ENCODE measurements at places on chromosomes 7 and 10.

- peak; percentile 59 for DNase-seq
Observed at GRCh38 chr10:7258948-7259523, 151.8 kb downstream of the SFMBT2 start.

DNA sequence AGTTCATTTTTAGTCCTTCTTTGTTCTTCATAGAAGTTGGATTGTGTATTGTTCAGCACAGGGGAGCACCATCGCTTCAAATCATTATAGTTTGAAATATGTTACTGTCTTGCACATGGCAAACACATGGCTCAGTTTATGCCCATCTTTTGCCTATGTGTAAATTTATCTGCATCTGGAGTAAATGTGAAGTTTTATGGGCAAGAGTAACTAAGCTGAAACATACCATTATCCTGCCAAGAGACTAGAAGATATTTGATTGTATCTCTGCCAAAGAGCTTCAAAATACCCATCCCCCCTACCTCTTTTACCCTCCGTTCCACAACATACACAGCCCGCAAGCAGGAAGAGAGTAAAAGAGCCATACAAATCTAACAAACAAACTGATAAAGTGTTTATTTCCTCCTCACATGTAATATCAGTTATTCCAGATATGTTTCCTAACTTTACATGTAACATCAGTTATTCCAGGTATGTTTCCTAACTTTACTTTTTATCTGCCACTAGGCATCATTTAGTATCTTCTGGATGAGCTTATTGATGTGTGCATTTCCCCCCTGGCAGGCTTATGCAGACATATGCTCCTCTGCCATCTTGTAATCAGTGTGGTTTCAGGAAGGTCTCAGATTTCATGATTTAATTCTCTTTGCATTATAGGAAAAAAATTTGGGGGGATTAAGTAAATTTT is 127.7 kb downstream of the SRI start:
- no peak for DNase-seq

- DNase-seq: no peak
Observed at GRCh38 chr10:110330675-110331074, 26.0 kb upstream of the SMNDC1 start.

DNA sequence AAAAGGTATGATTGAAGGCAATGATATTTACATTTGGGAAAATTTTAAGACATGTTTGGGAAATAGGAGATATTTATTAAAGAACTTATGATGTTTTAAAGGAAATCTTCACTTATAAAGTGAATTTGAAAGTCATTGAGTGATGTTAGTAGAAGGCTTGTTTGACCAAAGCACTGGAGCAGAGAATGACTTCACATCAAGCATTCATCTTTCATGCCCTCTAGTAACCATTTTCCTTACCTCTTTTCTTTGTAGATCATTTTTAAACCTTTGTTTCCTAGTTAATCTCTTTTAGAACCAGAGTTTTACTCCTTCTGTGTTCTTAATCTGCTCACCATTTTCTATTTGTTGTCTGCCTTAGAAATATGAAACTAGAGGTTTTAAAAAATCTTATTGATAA is 111.3 kb upstream of the FOXP2 start:
- no peak for DNase-seq

- DNase-seq: no peak
Observed at GRCh38 chr10:86657011-86657395, 2.7 kb downstream of the OPN4 start.

DNA sequence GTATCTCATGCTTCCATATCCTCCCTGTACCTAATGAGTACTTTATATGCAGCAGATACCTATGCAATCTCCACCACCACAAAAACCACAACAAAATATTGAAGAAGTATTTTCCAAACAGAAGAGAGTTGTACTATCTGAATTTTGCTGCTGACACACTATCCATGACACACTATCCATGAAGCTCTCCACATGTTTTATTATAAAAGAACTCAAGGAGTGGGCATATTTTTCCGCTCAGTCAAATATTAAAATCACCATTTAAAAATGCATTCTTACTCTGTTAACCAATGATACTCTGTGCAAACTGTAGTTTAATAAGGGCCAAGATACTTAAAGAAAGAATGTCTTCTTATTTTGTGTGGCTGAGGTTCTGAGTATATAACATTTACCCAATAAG is 2.8 kb downstream of the BET1 start:
- no peak for DNase-seq

GRCh38 chr10:132375795-132376297 is 21.2 kb upstream of the PWWP2B start:
- no peak for DNase-seq

DNA sequence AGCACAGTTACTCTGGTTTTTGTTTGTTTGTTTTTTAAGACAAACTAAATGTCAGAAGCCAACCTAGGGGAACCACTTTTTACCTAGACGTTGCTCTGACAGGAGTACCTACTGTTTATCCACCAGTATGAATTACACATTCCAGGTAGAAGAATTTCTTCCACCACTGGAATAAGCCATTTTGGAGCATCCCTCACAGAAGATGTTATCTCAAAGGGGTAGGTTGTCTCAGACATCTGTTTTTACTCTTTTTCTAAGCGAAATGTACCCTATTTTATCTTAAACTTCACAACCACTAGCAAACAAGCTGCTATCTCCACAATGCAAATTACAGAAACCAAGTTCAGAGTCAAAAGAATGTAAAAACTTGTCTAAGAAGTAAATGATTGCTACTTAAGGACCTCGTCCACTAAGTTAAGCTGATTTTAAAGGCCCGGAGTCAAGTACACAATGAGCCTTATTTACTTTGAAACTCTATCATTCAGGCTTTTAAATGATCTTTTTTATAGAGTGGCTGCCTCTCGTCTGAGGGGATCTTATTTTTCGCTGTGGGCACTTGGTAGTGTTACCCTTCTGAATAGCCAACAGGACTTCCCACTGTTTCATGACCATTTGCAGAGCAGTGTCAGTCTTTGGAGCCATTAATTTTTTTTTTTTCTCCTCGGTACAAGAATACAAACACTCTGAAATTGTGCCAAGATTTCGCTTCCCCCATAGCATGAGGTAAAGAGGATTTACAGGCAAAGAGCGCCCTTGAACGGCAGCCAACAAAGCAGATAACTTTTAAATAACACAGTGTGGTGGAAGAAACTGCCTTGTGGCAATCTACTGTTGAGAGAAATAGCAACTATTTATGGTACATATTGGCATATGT is 15.7 kb upstream of the ARMC3 start:
- no peak for DNase-seq

DNA sequence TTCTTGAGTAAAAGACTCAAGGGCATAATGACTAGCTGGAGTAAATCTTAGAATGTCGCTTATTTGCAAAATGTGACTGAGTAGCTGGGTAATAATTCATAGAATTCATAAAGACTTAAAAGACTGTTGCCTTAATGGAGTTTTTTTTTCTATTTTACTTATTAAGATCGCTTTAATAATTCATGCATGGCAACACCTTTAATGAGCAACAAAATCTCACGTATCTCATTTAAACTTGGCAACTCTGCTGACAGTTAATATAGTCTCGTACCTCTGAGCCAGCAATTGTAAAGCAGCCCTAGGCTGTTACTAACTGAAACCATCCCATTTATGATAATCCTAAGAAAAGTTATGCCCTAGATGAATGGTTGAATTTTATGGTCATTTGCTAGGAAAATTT is 87.8 kb upstream of the SLC26A5 start:
- DNase-seq: no peak

- DNase-seq: no peak
Observed at GRCh38 chr7:95725205-95725604, 47.1 kb upstream of the DYNC1I1 start.

DNA sequence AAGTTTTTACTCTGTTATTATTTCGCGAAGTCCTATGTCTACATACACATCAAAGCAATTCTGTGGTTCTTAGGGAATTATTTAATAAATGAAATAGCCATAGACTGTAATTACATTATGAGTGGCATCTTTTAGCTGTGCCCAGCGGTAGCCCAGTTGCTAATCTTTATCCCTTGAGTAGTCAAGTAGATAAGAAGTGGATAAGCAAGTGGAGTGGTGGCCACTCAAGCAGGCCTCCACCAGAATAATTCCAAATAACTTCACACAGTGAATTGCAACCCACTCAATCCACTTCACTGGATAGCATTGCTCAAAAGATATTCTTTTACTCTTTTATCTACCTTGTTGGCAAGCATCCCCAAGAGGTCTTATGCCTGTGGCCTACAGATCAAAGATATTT is 349.7 kb downstream of the AUTS2 start:
- DNase-seq: no peak

DNA sequence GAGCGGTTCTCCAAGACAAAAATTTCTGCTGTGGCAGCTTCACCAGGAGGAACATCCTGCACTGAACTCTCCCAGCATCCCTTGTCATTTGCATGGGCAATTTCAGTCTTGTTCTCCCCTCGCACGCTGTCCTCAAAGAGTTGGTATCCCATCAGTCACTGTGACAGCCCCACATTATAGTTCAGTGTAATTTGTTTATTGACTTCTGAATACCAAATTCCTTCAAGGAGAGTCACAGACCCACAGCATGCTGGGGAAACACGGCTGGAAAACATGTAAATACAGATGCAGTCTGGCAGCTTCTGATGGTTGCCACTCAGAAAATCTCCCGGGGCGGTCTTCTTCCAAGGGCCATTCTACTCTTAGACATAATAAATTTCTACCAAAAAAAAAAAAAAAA is 151.0 kb upstream of the NEBL start:
- no peak for DNase-seq

- DNase-seq: no peak
Observed at GRCh38 chr7:55260676-55261385, 104.3 kb upstream of the LANCL2 start.

DNA sequence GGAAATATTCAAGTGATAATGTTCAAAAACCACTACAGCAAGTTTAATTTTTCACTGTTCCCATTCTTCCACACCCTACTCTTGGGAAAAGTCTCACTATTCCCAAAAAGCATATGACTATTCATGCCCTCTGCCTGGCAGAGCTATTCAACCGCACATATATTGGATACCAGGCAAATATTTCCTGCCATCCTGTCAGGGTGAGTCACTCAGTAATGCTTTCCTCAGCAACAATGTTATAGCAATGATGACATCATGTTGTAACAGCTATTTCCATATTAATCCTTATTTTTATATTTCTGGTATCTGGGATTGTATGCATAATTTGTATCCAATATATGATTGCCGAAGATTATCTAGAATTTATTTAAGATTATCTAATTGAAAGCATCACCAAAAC is 114.0 kb upstream of the PLXDC2 start:
- DNase-seq: no peak

DNA sequence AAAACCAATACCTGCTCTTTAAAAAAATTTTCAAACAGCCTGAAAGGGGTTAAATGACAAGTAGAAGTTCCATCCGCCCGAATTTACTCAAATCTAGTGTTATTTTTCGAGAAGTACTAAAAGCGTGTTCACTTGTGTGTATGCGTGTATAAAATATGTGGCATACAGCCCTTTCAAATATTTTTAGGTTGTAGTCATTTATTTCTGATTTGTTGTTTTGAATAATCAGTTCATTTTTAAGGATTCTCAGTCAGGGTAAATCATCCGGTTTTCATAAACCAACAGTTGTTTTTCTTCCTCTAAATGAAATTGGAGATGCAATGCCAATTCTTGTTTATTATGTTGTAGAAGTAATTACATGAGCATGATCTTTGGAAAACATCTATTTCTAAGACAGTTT is 6.9 kb upstream of the SUN1 start:
- DNase-seq: no peak

DNA sequence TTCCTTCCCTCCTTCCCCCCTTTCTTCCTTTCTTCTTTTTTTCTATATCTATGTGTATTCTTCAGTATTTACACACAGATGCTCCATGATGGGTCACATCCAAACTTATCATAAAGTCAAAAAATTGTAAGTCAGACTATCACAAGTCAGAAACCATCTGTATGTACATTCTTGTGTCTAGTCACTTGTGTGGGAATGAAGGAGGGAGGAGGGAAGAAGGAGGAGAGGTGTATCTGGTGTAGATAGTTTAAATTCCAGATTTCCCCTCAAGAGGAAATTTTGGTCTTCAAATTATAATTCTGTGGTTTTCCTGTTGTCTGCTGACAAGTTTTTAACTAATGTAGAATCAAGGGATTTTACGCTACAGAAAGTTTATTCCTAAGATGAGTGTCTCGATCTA is 287.2 kb downstream of the ETV1 start:
- no peak for DNase-seq

- DNase-seq: no peak
Observed at GRCh38 chr10:34966451-34966850, 123.7 kb downstream of the CUL2 start.

GRCh38 chr10:26799342-26799741 is 61.4 kb downstream of the ABI1 start:
- DNase-seq: peak; percentile 8

- no peak for DNase-seq
Observed at GRCh38 chr10:100746784-100747455, 1.5 kb downstream of the PAX2 start.

- DNase-seq: no peak
Observed at GRCh38 chr7:26189697-26190096, 10.8 kb downstream of the HNRNPA2B1 start.

DNA sequence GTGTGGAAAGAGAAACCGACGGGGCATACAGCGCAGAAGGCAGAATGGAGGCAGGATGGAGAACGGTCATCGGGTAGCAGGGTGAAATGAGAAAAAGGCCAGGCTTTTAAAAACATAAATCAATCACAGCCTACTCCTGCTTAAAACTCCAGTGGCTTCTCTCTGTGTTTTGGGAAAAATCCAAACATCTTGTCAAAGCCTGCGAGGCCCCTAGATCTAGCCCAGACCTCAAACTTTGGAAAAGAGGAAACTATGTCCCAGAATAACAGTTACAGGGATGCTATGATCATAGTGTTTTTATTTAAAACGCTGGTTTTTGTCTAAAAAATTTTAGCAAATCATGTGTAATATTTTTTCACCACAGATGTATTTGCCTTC is 41.1 kb downstream of the PPP1R3C start:
- no peak for DNase-seq

DNA sequence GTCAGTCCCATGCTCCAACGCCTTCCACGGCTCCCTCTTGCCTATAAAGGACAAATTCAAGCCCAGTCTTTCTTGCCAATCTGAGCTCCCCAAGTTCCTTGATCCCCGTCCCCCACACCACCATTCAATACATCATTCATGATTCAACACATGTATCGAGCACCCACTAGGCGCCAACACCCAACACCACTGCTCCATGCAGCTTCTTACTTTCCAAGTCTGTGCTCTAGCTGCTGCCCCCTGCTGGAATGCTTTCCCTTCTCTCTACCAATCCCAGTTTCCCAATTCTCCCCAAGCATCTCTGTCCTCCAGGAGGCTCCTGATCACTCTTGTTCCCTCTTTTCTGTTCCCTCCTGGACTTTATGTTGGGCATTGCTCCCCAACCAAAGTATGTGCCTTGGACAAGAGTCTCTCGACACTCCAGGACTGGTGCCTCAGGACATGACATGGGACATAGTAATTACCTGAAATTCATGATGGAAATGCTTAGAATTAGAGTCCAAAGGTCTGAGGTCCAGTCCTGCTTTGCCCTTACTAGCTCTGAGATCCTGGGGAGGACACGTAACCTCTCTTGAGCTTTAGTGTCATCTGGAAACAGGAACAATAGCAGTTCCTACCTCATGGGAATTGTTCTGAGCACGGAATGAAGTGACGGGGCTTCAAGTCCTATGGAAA is 172.7 kb downstream of the NEURL1 start:
- DNase-seq: no peak

- no peak for DNase-seq
Observed at GRCh38 chr10:18254692-18255091, 114.5 kb downstream of the CACNB2 start.

- DNase-seq: no peak
Observed at GRCh38 chr10:49649294-49649693, 30.2 kb upstream of the C10orf53 start.

GRCh38 chr7:22146961-22147512 is 201.3 kb upstream of the CDCA7L start:
- peak; percentile 1 for DNase-seq

- DNase-seq: no peak
Observed at GRCh38 chr10:92719991-92720830, 30.5 kb downstream of the HHEX start.

Measured in CD4-positive, alpha-beta memory T cell (primary cell).